ENCODE measurements at places on chromosomes 2 and 18.

- peak; percentile 16 for DNase-seq
Observed at GRCh38 chr18:54558609-54559585, 32.1 kb upstream of the DYNAP start.

GRCh38 chr2:232876161-232876977 lies 6.3 kb downstream of the SNORC start:
- peak; percentile 36 for DNase-seq

DNA sequence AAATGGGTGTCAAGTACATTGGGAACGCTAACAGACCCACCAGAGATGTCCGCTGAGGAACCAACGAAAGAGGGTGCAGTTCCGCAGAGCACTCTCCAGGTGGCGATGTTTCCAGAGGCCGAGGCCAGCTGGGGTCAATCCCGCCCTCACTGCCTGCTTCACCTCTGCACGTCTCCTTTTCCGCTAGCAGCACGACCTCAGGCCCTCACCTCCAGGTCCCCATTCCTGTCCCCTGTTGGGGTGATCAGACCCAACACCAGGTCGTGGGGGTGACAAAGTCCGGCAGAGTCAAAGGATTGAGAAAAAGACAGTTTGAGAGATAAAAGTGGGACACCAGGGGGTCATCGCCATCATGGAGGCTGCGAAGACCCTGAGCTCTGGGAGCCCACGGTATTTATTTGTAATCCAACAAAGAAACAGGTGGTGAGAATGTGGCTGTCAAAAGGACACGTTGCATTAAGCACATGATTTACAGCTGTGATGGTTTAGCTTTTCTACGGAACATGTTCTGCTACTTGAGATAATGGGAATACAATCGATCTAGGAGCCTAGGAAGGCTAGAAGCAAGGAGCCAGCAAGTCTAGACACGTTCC lies 27.3 kb downstream of the ZAP70 start:
- DNase-seq: no peak

- no peak for DNase-seq
Observed at GRCh38 chr2:225337183-225337582, 62.3 kb upstream of the NYAP2 start.

DNA sequence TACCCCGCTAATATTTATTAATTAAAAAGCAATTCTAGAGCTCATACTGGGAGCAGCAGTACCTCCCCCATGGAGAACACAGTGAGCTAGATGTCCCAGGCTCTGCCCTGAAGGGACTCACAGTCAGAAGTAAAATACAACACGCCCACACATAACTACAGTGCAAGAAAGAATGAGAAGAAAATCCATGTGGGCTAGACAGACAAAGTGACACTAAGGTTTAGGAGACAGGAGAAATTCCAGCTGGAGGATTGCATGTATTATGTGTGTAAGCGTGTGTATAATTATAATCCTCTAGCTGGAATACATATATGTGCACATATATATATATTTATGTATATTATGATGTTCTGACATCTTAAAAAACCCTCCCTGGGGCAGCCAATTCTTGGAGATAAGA lies 15.7 kb downstream of the SOWAHC start:
- no peak for DNase-seq

DNA sequence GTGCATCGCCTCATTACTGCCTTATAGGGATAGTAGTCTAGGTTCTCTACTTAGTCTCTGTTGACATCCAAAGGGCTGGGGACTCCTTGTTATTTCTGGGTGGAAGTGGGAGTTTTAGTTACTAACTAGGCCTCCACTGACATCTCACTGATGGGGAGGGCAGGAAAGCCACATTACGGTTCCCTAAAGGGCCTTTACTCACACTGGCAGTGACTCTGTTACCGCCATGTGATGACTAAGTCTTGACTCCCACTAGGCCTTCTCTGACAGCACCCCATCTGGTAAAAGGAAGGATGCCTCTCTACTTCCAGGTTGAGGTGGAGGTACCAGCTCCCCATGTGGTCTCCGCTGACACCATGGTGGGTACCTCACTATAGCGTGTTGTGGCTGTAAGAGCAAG lies 14.0 kb upstream of the BCL2L11 start:
- DNase-seq: no peak

DNA sequence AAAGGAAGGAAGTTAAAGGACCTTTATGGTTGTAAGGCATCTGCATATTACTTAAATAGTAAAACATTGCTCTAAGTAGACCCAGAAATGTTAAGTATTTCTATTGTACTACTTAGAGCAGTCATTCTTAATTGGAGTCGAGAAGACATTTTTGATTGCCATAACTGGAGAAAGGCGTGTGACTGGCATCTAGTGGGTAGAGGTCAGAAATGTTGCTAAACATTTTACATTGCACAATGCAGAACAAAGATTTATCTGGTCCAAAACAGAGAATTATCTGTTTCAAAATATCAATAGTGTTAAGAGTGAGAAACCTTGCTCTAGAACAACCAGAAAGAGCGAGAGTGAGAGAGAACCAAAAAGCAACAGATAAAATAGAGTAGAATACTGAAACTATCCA lies 23.3 kb upstream of the ROCK1 start:
- no peak for DNase-seq

DNA sequence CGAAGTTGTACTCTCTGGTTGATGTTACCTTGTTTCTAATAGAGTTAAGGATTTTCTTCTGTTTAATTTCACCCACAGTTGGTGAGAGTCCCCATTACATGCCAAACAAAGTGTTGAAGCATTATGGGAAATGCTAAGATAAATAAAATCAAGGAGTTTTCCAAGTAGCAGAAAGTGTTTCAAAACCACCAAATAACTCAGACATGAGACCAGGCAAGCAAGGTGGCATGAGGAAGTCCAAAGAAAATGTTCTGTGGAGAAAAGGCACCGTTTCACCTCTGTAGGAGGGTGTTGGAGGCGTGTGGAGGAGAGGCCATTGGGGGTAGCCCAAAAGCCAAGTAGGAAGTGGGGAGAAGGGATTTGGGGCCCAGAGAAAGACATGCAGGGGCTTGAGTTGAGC lies 8.7 kb downstream of the CFAP221 start:
- DNase-seq: no peak
